Activated CD8-positive, alpha-beta memory T cell treated with anti-CD3 and anti-CD28 coated beads, Interleukin-2, amount 10 ng/mL, durations not matched to agents 7 days and 5 days (primary cell): ENCODE measurements at places on chromosomes 2 and 18. TPM values are rescaled to one million over a fixed set of nuclear protein-coding genes. Genes with fewer than 3 reads are reported as not detected.

CCT7 gene
- 449 TPM for total RNA-seq

PLGLB2 gene
- 0.85 TPM for total RNA-seq

SEC11C gene
- total RNA-seq = 57.9 TPM

LIMS3 gene
- total RNA-seq = 0.93 TPM
